ENCODE measurements at places on chromosomes 16 and 17.

GRCh38 chr17:42421507-42422338 lies 1.3 kb downstream of the CAVIN1 start:
- no peak for DNase-seq

DNA sequence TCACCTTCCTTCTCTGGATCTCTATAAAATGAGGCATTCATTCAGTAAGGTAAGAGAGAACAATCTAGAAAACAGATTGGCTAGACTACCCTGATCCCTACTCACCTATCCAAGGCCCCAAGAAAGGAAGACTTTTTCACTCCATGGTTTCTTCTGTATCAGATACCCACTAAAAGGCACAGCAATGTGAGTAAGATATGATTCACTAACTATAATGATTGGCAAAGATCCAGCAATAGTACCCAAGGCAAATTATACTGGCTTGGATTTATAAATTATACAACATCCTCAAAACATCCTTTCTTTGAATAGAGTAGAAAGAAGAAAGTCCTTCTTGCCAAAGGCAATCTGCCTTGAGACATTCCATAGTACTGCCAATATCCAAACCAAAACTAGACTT lies 1432.0 kb upstream of the GOT2 start:
- no peak for DNase-seq

DNA sequence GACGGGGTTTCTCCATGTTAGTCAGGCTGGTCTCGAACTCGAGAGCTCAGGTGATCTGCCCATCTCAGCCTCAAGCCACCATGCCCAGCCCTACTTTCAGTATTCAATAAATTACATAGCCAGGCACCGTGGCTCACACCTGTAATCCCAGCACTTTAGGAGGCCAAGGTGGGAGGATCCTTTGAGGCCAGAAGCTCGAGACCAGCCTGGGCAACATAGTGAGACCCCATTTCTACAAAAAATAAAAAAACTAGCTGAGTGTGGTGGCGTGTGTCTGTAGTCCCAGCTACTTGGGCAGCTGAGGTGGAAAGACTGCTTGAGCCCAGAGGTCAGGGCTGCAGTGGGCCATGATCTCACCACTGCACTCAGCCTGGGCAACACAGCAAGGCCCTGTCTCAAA lies 8.2 kb downstream of the MIEN1 start:
- DNase-seq = no peak

- DNase-seq = no peak
Observed at GRCh38 chr17:46020998-46021397, 21.9 kb downstream of the STH start.

- no peak for DNase-seq
Observed at GRCh38 chr17:54544249-54544648, 356.4 kb upstream of the TOM1L1 start.

Data from NCI-H2029 (cell line).